ENCODE measurements at places on chromosomes 5 and 9.

DNA sequence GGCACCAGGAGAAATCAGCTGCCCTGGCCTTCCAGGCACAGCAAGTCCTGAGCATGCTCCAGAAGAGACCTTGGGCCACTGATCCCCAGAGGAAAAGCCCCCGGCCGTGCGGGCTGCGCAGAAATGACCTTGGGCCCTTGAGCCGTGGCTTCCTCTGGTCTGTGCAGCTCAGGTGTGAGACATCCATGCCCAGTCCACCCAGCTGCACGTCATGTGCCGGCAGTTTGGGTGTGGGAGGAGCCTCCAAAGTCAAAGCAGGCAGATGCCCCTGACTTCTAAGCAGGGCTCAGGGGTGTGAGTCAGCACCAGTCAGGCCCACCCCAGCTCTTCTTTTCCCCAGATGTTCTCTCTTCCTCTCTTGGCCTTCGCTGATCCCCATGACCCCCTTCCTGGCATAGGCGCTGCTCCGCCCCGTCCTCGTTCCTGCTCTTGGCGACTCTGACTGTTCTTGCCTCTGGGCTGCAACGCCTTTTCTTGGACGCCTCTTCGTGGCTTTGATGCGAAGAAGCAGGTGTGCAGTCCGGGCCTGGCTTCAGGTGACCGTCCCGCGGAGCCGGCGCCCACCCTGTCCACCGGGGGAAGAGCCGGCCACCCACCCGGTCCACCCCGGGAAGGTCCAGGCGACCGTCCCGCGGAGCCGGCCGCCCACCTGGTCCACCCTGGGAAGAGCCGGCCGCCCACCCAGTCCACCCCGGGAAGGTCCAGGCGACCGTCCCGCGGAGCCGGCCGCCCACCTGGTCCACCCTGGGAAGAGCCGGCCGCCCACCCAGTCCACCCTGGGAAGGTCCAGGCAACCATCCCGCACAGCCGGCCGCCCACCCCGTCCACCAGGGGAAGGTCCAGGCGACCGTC, 5.9 kb upstream of the QSOX2 start:
- DNase-seq: no peak

GRCh38 chr5:133945568-133945967, 22.9 kb downstream of the C5orf15 start:
- DNase-seq: no peak

DNA sequence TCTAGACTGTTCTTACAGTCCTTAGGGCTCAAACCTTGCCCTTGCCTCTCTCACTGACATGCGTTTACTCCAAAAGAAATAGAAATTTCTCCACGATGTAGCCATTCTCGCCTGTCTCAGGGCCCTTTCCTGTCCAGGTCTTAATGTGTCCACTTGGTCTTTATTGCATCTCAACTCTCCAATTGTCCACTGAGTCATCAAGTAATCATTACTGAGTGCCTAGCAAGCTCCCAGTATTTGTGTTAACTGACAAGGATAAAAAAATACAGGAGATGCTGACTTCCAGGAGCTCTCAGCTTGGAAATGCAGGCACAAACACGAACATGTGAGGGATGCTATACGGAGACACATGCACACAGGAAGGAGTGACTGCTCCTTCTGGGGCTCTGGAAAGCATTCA, 147.3 kb downstream of the ARSB start:
- DNase-seq: no peak

GRCh38 chr9:123368023-123368422, 12.0 kb downstream of the CRB2 start:
- DNase-seq: no peak

- no peak for DNase-seq
Measured at GRCh38 chr9:97895695-97896332, 26.5 kb downstream of the TRMO start.

GRCh38 chr9:92359394-92359995, 33.7 kb downstream of the CENPP start:
- DNase-seq: no peak

GRCh38 chr5:155274484-155274883, 260.9 kb downstream of the KIF4B start:
- no peak for DNase-seq

- DNase-seq: no peak
Measured at GRCh38 chr9:114314256-114314867, 8.5 kb upstream of the ORM1 start.

- no peak for DNase-seq
Measured at GRCh38 chr9:6922680-6923079, 164.9 kb downstream of the KDM4C start.

DNA sequence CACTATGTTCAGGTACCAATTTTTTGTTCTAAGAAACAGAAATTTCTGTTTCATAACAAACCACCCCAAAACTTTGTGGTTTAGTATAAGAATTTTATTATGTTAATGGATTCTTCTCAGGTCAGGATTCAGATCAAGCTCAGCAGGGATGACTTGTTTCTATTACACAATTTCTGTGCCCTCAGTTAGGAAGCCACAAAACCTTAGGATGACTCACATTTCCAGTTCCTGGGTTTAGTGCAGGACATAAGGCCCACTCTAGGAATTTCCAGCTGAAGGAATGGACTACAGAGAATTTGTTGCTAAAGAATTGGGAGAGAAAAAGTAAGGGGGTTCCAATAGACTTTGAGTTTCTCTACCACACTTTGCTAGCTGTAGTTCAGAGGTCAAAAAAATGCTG, 629.3 kb downstream of the ANXA1 start:
- peak; percentile 86 for DNase-seq

GRCh38 chr5:170551076-170551475, 47.3 kb downstream of the KCNIP1 start:
- DNase-seq: no peak

DNA sequence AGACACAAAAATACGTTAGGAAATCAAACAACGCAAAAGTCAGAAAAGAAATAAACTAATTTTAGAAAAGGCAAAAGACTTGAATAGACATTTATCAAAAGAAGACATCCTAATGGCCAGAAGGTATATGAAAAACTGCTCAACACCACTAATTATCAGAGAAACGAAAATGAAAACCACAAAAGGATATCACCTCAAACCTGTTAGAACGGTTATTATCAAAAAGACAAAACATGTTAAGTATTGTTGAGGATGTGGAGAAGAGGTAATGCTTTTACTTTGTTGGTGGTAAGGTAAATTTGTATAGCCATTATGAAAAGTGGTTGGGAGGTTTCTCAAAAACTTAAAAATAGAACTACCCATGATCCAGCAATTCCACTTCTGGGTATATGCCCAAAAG, 230.0 kb upstream of the RGMB start:
- no peak for DNase-seq

DNA sequence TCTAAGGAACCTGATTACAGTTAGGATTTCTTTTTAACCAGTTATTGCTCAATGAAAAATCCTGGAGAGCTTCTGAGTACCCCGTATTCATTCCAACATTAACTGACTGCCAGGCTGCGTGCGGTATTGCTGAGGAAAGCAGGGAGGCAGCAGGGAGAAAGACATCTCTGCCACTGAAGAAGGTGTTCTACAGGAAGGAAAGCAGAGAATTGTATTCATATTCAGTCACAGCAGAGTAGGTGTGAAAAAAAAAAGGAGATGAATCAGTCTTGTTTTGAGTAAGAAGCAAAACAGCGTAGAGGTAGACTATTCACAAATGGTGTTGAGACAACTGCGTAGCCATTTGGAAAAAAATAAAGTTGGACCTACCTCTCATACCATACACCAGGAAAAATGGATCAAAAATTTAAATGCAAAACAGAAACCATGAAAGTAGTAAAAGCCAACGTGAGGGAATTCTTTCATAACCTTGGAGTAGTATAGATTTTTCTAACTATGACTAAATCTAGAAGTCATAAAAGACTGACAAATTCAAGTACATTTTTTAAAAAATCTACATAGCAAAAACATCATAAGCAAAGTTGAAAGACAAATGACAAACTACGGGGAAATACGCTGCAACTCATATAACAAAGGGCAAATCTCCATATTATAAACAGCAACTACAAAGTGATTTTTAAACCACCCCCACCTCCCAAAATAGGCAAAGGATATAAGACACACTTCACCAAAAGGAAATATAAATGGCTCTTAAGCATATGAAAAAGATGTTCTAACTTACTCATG, 9.9 kb upstream of the NR4A3 start:
- no peak for DNase-seq

GRCh38 chr9:36873247-36873875, 160.7 kb downstream of the PAX5 start:
- DNase-seq: peak; percentile 10

- no peak for DNase-seq
Measured at GRCh38 chr5:52181403-52181802, 606.3 kb upstream of the ITGA1 start.

GRCh38 chr5:143641549-143642355, 170.2 kb upstream of the HMHB1 start:
- DNase-seq: no peak

DNA sequence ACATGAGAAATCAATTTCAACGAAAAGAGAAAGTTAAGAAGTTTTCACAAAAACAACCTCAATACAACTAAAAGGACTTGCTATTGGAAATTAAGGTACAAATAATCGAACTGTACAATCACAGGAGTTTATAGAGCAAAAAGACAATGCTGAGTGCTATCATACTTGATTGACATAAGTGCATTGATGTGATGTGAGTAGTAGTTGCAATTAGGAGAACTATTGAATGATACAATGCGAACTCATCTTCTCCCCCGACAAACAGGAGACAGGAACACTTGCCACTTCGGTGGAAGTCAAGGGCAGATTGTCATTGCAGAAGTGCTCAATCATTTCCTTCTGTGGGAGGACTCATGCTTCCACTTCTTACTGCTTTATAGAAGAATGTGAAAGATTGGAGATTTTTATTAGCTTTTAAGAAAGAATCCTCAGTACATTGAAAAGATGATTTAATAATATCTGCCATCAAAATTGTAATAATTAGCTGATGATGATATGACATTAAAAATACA, 276.6 kb upstream of the MPDZ start:
- DNase-seq: no peak

DNA sequence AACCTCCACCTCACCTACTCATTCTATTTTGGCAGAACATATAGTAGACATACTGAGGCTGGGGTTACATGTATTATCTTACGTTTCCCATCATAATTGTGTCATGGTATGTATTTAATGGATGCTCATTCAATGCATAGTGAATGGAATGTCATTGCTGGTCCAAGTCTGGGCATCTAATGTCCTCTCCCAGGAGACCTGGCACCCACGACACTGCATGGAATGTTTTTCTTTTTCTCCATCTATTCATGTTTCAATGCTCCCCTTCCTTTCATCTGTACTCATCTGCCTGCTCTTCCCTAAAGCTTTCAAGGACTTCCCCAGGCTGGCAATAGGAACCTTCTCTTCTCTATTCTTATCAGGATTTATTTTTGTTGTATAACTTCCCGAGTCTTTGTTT, 50.8 kb upstream of the SLIT3 start:
- no peak for DNase-seq
